ENCODE measurements at places on chromosomes 11 and 22.

GRCh38 chr11:112902361-112903011 is 58.7 kb upstream of the NCAM1 start:
- no peak for DNase-seq

- DNase-seq, result no peak
Observed at GRCh38 chr11:28798286-28798685, 690.1 kb downstream of the METTL15 start.

GRCh38 chr11:27296497-27296896 is 66.5 kb downstream of the CCDC34 start:
- DNase-seq, result peak; percentile 56

DNA sequence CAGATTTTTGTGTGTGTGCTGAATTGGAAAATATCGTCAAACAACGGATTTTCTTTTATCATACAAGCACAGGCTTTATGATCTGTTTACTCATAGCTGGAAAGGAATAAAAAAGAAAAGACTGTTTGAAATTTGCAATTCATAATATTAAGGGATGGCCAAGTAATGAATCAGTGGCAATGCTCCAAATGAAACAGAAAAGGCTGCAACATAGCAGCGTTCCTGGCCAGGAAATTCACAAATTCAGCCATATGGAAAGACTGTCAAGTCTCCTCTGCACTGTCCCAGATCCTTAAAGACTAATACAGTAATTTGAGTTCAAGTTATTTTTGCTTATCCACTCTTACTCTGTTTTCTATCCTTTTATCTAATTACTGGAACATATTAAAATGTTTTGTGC is 98.2 kb downstream of the MSANTD4 start:
- no peak for DNase-seq

DNA sequence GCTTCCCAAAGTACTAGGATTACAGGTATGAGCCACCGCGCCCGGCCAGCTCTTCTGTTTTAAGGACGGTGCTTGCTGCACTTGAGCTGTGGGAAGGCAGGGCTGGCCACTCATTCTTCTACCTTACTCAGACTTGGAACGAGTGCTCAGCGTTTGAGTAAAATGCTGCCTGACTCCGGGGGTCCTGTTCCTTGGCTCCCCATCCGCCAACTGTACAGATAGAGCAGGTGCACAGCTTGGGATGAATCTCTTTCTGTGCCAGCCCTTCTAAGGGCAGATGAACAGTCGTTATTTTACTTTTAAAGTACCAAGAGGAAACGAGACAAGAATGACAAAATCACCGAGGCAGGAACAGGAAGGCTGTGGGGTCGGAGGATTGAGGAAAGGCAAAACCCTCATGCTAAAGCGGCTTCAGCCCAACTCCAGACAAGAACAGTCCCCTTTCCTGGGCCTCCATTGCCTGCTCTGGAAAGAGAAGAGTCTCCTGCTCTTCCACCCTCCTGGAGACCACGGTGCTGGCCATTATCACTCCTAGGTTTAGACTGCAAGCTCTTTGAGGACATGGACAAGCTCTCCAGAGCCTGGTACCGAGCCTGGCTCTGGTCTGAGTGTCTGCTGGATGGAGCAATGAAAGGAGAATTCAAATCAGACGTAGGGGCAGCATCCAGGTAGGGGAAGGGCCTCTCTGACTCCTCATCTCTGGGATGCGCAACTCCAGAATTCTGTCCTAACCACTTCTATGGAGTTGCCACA is 1.1 kb upstream of the SUN2 start:
- DNase-seq, result no peak

GRCh38 chr11:27210531-27210930 is 152.5 kb downstream of the CCDC34 start:
- DNase-seq, result no peak

DNA sequence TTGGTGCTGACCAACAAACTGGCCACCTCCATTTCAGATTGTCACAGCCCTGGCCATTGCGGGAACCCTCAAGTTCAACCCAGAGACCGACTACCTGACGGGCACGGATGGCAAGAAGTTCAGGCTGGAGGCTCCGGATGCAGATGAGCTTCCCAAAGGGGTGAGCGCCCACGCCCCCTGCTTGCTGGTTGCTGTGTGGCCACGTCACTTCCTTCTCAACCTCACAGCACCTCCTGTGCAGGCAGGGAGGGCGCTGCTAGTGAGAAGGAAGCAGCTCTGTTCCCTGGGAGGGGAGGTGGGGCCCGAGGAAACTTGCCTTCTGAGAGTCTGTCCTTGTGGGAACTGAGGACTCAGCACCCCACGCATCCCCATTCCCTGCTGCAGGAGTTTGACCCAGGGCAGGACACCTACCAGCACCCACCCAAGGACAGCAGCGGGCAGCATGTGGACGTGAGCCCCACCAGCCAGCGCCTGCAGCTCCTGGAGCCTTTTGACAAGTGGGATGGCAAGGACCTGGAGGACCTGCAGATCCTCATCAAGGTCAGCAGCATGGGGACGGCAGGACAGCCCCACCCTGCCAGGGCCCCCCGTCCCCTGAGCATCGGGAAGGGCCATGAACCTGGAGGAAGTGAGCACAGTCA is 19.3 kb downstream of the POLR3H start:
- DNase-seq, result no peak

- DNase-seq, result no peak
Observed at GRCh38 chr11:71165771-71166170, 86.6 kb downstream of the SHANK2 start.

DNA sequence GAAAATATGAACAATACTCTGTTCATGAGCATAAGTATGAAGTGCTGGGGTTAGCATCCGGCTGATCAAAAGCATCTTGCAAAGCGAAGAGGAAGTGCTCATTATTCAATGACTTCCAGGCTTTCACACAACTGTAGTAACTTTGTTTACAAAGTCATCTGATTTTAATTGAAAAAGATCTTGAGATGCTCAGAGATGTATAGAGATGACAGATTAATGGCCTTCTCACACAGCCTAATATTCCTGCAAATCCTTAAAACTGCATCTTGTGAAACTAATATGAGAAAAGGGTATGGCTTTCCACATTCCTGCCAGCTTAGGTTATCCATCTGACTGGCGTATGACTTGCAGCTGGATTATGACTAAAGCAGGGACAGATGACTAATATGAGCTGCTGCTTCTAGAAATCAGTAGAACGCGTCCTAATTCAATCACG is 125.4 kb downstream of the CASP12 start:
- DNase-seq, result no peak

- no peak for DNase-seq
Observed at GRCh38 chr11:33377412-33378370, 120.5 kb downstream of the HIPK3 start.

- no peak for DNase-seq
Observed at GRCh38 chr11:18277565-18278271, 11.7 kb downstream of the SAA1 start.

GRCh38 chr22:38228873-38229740 is 27.3 kb downstream of the MAFF start:
- DNase-seq, result no peak

DNA sequence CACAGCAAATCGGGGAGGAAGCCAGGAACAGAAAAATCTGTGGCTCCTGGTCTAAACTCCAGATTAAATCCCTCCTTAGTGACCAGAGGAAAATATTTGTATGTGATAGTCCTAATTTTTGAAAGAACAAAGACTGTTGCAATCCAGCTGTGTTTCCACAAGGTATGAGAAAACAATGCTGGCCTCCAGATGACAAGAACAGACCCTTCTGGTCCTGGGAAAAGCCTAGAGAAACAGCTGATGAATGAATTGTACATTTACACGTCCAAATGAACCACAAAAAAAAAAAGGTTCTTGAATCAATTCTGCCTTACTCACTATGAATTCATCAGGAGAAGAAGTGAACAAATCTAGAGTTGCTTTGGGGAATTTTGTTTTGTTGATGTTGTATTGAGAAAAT is 63.7 kb downstream of the ETS1 start:
- DNase-seq, result no peak

DNA sequence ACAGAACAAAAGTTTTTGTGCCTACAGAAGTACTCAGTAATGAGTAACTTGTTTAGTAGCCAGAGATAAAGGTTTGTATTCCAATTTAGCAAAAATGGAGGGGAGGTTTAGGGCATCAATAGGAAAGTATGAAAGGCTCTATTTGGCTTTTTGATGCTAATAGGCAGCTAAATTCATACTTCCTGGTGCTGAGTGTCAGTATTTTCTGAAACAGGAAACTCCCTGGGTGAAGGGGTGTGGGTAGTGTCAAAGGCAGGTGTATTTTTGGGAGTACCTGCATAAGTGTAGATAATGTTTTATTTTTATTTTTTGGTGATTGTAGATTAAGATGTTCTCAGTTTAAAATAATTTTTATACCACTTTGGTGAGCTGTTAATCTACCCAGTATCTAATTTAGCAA is 29.3 kb upstream of the MMP7 start:
- no peak for DNase-seq

DNA sequence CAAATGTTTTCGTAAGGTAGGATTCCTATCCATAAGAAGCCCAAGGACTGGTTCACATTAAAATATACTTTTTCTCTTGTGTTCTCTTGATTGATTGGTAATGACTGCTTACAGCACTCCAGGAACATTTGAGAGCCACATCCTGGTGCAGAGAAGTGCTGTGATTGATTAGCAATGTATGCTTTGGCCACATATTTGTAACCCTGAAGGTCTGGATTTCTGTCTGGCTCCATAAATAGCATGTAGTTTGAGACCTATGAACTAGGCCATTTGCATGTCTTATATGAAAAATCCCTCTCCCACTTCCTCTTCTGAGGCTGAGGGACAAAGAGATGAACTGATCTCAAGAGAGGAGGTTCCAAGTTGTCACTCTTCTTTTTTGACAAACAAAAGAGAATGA is 49.3 kb upstream of the CD44 start:
- DNase-seq, result no peak

DNA sequence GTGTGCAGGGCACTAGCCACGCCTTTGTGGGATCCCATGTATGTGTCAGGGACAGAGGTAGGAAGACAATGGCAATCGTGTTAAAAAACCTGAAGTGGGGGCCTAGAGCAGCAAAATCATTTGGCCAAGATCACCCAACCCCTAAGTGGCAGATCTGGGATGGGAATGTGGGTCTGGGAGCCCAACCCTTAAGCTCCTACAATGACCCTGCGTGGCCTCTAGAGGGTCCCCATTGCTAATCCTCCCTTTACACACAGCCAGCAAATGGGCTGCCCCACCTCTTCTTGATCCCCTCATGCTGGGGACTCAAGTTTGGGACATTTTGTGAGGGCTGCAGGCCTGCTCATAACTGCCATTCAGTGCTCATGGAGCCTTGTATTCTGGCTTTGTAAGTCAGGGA is 73.2 kb upstream of the SUSD2 start:
- DNase-seq, result no peak

GRCh38 chr22:19368876-19369275 is 62.7 kb downstream of the HIRA start:
- no peak for DNase-seq

DNA sequence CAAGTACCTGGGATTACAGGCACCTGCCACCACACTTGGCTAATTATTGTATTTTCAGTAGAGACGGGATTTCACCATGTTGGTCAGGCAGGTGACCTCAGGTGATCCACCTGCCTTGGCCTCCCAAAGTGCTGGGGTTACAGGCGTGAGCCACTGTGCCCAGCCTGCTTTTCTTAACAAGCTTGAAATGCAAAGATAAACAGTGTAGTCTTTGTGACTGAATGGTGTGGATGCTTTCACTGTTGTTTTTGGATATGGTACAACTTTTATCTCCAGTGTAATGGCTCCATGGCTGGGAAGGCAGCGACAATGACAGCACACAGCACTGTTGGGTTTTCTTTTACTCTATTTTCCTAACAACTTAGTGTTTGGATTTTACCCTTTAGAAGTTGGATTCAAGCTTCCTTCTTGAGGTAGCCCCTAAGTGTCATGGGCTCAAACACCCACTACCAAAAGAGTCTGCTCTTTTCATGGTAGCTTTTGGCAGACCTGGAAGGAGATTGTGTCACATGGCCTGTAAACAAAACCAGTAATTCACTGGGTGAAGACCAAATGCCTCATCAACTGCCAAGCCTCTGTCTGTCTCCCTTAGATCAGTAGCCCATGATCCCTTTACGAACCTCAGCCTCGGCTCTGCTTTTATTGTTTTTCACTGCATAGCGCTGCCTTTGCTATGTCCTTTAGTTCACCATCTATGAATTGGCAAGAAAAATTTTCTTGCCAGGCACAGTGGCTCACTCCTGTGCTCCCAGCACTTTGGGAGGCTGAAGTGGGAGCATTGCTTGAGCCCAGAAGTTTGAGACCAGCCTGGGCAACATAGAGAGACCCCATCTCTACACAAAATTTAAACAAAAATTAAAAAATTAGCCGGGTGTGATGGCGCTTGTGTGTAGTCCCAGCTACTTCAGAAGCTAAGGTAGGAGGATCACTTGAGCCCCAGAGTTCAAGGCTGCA is 6.4 kb downstream of the VPS51 start:
- DNase-seq, result no peak

- no peak for DNase-seq
Observed at GRCh38 chr11:15815246-15816195, 540.8 kb downstream of the SOX6 start.

DNA sequence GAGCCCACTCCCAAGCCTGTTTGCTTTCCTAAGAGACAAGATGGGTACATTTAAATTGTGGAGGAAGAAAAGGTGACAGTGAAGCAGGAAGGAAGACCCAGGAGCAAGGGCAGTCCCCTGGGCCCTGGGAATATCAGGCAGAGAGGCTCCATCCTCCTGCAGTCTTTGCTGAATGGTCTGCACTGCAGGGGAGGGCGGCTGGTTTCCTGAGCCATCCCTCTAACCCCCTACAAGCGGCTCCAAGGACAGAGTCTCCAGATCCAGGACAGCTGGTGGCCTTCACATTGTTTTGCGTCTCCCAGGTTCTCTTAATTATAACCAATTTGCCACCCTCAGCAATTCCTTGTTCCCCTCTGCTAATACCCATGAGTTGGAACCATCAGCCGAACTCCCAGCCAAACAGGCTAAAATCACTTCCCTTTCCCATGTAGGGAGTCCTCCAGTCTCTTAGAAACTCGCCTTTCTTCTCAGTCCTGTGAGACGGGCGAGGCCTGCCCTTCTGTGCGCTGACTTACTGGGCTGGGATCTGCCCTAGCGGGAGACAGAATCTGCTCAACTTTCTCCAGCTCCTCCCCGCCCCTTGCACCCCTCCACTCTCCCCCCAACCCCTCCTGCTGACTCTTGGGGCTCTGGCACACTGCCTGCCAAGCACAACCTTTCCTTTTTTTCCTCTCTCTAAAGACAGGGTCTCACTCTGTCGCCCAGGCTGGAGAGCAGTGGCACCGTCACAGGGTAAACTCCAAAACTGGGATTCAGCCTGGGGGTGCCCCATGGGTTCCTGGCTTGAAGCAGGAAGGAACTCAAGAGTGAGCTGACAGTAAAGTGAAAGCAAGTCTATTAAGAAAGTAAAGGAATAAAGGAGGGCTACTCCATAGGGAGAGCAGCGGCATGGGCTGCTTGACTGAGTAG is 53.4 kb upstream of the EMID1 start:
- DNase-seq, result no peak
